GM18507 (cell line): ENCODE measurements at places on chromosomes 3 and 15.

DNA sequence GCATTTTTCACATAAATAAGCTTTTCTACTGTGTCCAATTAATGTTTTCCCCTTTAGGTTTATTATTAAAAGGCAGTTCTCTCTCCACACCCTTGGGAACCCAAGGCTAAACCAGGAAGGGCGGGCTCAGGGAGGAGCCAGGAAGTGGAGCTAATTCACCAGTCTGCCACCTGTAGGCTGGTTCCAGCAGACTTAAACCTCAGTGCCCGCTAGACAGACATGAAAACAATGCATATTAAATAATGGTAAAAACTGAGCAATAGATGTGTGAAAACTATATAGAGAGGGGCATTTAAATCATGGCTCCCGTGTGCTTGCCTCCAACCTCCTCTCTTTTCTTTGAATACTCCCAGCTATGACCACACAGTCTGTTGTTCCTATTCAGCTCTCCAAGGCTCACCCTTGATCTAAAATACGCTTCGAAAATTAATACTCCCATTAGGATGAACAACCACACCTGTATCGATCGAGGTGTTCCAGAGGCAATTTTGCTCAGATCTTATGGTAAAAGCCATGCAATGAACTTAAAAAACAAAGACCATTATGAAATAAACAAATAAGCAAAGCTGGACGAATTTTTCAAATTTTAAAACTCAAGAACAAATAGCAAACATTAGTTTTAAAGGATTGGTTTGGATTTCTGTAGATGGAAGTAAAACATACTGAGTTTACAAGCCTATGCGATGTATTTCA, 253.3 kb downstream of the TJP1 start:
- no peak for DNase-seq

- DNase-seq = no peak
Measured at GRCh38 chr3:186983659-186984058, 53.3 kb downstream of the ST6GAL1 start.

DNA sequence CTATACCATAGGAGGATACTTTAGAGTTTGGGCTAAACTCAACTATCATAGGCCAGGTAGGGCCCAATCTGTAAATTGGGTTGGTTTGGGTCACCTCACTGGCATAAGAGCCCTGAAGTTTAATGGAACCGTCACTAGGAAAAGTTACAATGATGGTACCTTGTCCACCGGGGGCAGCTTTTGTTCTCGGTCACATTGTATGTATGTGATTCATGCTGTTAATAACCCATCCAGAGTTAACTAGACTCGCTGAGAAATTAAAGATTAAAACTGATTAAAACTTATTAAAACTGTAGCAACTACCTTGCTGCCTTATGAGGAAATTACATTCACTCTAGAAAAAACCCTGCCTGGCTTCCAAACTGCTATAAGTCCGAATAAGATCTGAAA, 145.0 kb upstream of the TMCO5A start:
- no peak for DNase-seq

DNA sequence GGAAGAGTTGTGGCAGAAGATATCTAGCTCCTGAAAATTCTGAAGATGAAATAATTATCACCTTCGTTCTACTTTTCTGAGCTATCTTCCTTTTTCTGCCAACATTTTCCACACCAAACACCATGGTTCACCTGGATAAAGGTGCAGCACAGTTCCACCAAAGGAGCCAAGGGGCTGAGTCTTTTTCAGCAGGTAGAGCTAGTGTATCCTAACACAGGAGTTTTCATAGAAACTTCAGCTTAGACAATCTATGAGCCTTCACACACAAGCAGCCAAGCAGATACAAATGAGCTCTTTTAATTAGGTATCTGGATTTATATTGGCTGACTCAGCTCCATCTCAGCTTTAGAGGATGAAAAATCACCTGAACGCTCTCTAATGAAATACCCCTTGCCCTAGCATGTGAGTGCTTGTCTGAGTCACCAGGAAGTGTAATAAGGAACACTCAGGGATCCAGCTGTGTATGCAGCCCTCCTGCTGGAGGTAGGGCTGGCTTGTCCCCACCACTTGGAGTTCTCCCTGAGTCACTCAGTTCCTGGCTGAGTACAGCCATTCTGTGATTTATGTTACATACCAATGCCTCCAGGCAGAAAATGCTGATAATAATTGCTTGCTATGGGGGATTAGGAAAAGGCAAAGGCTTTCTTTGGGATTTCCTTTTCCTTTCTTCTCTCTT, 385.7 kb downstream of the LSAMP start:
- no peak for DNase-seq

DNA sequence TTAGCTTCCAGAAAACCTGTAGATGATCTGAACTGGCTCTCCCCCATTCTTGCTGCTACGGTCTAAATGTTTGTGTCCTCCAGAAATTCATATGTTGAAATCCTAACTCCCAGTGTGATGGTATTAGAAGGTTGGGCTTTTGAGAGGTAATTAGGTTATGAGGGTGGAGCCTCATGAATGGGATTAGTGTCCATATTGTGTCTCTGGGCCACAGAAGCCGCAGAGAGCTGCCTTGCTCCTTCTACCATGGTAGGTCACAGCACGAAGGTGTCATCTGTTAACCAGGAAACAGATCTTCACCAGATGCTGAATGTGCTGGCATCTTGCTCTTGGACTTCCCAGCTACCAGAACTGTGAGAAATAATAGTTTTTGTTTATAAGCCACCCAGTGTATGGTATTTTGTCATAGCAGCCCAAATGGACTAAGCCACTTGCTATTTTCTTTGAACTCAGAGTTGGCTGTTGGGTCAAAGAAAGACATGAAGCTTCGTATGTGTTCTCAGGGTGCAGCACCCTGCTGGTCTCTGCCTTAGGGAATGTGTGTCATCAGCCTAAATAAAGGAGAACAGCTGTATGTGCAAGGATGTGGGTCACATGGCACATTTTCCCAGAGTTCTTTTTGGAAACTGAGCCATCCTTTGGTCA, 317.5 kb upstream of the SLCO3A1 start:
- DNase-seq = no peak

GRCh38 chr3:15633766-15634598, 32.4 kb downstream of the BTD start:
- no peak for DNase-seq

- DNase-seq = no peak
Measured at GRCh38 chr3:81452418-81452817, 309.0 kb downstream of the GBE1 start.

- no peak for DNase-seq
Measured at GRCh38 chr15:88744548-88745020, 58.7 kb upstream of the ACAN start.

DNA sequence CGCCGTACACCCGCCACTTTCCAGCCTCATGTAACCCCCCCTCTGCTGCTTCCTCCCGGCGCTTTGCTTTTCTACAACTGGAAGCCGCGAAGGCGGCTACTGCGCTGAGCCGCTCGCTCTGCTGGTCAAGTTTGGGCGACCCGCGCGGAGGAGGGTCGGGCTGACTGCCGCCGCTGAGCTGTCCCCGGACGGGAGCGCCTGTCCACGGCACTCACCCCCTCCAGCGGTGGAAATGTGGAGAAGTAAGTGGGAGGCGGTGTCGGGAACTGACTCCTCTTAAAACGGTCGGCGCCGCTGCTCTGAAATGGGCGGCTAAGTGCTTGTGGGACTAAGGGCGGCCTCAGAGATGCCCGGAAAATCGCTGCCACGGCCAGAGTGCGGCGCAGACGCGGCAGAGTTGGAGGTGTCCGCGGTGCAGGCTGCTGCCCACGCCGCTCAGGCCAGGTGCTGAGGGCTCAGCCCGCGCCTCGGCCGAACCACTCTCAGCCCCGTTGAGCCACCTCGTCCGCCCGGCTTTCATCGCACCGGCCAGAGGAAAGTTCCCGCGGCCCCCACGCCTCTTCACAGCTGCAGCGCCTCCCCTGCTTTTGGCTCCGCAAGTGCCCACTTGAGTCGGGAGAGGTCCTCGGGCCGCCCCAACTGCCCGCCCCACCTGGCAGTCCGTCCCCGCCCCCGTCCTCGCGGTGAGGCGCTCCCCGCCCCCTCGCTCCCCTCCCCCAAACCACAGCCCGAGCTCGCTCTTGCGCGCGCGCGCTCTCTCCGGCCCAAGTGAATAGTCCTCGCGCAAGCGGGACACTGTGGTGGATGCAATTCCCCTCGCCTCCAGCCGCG, at the start of gene EPHA6:
Gene EPHA6, plus strand, starts transcription at position 775 of the 831 bp plus-strand sequence.
- DNase-seq = no peak

DNA sequence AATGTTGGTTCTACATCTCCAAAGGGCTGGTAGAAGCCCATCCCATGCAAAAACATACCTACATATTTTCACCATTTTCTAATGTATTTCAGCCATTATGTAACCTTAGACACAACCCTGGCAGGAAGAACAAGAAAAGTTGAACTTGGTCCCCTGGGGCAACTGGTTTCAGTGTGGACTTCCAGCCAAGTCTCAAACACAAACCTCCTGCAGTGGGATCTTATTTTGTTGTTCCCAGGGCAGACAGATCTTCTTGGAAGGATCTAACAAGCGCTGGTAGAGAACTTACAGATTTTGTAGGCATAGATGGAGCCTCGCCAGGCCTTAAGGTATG, 96.3 kb downstream of the ADAMTS17 start:
- DNase-seq = no peak

- no peak for DNase-seq
Measured at GRCh38 chr3:37886395-37886794, 24.7 kb downstream of the CTDSPL start.

DNA sequence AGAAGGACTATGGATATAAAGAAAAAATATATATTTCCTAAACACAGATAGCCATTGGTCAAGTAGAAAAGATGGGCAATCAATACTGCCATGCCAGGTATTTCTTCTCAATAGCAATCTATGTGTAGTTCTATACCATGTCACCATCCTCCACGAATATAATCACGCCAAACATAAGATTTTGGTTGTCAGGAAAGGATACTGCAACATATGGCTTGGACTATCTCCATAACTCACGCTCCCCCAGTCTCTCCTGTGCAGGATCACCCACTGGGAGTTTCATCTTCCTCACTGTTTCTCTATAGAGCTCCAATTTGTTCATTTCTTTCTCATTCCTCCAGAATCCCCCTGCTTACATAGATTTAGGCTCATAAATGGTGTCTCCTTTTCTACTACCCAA, 462.9 kb upstream of the KCNMB2 start:
- DNase-seq = no peak

DNA sequence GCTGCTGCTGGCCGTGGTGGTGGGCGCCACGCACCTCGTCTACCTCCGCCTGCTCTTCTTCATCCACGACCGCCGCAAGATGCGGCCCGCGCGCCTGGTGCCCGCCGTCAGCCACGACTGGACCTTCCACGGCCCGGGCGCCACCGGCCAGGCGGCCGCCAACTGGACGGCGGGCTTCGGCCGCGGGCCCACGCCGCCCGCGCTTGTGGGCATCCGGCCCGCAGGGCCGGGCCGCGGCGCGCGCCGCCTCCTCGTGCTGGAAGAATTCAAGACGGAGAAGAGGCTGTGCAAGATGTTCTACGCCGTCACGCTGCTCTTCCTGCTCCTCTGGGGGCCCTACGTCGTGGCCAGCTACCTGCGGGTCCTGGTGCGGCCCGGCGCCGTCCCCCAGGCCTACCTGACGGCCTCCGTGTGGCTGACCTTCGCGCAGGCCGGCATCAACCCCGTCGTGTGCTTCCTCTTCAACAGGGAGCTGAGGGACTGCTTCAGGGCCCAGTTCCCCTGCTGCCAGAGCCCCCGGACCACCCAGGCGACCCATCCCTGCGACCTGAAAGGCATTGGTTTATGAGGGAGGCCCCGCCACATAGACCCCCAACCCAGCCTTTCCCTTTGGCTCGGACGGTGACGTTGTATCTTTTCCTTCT, 1.1 kb downstream of the GPR27 start:
- no peak for DNase-seq

GRCh38 chr3:188947401-188948280, 224.1 kb upstream of the TPRG1 start:
- no peak for DNase-seq

DNA sequence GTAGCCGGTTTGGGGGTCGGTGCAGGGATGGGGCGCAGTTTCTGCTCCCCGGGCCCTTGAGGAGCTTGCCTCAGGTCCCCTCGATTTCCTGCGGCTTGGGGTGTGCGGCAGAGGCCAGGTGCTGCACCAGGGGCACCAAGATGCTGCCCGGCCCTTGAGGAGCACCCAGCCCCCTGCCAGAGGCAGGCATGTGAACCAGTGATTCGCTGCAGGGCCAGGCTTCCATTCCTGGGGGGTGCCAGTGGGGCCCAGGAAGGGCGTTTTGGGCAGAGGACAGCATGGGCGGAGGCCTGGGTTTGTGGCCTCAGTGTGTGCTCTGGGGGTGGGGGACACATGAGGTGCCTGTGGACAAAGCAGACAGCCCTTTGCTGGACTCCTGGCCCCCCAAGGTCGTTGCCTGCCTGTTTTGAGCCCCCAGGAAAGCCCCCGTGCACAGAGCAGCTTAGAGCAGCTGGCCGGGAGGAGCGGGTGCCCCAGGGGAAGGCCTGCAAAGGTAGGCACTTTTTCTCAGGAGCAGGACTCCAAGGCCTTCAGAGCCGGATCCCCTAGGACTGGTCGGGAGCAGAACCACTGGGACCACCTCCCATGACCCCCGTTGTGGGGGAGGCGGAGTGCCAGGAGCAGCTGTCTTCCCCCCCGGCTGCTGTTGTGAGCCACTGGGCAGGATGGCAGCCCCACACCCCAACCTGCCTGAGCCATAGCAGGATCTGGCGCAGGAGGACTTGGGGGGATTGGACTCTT, 1.6 kb downstream of the PLXNA1 start:
- no peak for DNase-seq

DNA sequence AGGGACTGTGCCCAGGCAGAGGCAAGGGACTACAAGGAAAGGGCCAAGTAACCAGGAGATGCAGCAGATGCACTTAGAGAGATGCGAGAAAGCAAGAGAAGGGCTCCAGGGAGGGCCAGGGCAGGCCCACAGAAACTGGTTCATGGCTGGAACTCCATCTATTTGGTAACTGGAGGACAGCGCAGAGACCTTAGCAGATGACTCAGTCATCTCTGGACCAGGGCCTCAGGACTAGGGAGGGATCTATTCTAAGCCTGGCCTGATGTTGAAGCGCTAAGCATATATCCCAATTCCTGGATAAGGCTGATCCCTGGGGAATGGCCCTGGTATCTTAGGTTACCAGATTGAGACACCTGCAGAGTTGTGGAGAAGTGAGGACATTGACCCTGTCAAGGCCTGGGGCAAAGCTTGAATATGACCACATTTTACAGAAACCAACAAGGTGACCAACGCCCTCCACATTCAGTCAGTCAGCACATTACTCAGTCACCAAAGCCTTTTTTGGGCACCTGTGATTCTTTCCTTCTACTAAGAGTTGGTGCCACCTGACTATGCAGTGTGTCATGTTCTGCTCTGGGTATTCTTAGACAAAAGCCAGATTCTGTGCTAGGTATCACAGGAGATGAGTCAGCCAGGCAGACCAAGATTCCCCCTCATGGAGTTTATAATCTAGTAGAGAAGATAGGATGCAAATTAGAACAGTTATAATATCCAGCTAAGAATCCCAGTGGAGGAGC, 68.4 kb upstream of the SLCO3A1 start:
- DNase-seq = no peak

DNA sequence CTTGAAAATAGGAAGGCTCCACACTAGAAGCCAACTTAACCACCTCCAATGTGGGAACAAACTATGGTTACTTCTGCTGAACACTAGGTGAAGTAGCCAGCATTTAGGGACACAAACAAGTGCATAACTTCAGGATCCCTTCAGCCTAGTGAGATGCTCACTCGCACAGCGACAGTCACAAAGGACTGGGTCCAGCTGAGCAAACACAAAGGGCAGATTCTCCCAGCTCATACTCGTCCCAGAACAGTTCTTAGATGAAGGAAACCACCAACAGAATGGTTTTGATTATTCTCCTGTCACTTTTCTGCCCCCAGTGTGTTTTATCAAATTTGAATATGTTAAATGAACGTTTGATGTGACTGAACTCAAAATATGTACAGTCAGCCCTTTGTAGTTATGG, 201.6 kb downstream of the KCNAB1 start:
- no peak for DNase-seq
